ENCODE measurements at places on chromosomes 4 and X. TPM values are rescaled to one million over a fixed set of nuclear protein-coding genes. Genes with fewer than 3 reads are reported as not detected.

Gene PNMA6F
- total RNA-seq, result not detected

Gene TBC1D1
- total RNA-seq, result 251 TPM

Gene HSFX1
- total RNA-seq, result 0.18 TPM

Gene DCAF8L2
- not detected for total RNA-seq

Gene RAB39B
- total RNA-seq, result not detected

Gene DAPP1
- total RNA-seq, result not detected

Gene GPAT3
- total RNA-seq, result 5.7 TPM

Gene PWWP3B
- 2.9 TPM for total RNA-seq

Gene EDA2R
- 16.1 TPM for total RNA-seq

Gene GYG2
- total RNA-seq, result 8.1 TPM
